ENCODE measurements at places on chromosomes 16 and 17. TPM values are rescaled to one million over a fixed set of nuclear protein-coding genes. Genes with fewer than 3 reads are reported as not detected.

- DNase-seq = peak; percentile 81
Measured at GRCh38 chr16:57372372-57373116, at the start of gene CX3CL1. CX3CL1 (plus strand) TSS chr16:57372490; CDS start chr16:57372569, 79 bp downstream.

DNA sequence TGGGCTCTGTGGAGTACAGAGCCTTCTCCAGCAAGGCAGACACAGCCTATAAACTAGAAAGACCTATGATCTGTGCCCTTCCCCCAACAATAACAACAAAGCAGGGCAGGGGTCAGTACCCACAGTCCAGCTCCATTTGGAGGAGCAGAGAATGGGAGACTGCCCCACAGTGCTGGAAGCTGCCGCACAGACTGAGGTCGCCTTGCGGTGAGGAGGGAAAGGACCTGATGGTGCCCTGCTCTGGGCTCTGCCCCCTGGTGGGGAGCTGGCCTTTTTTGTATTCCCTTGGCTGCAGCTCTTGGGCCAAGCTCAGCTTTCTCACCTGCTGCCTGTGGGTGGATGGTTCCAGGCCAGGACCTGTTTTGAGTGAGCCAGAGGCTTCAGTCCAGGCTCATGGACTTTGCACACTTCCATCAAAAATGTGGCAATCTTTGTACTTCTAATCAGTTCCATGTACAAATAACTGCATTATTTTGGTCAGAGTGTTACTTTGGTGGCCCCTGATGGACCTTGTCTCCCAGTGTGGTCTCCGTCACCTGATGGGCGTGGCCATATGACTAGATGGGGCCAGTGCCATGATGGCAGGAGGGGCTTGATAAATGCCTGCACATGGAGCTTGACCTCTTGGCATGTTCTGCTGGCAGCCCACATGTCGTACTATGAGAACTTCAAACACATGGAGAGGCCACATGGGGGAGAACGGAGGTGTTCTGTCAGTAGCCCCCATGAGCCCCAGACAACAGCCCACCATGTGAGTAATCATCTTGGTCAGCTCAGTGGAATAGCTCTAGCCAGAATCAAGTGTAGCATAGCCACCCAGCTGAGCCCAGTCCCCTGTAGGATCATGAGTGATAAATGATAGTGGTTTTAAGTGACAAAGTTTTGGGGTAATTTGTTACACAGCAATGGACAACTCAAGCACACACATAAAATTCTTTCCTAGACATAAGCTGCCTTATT is 24.2 kb downstream of the B9D1 start:
- DNase-seq = peak; percentile 87

DNA sequence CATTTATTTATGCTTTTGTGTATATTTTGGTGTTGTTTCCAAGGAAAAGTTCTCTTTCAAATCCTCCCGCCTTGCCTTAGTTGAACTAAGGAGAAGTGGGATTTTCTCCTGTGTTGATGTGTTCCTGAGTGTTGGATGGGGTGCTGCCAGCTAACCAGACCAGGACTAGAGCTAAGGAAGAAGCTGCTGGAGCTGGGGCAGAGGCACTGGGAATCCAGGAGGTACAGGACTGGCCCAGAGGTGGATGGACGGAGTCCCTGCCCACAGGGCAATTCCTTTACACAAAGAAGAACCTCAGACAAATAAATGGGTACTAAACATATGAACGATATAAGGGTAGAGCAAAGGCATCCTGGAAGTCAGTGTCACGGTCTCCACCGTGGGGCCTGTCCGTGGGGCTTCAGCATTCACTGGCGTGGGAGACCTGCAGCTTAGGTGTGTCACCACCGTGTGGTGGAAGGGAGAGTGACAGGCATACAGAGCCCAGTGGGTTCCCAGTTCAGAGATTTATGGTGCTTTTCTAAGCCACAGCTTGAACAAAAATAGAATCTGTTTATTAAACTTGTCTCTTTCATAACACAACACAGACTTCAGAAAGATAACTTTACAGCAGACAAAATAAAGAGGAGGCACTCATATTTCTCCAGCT is 270.7 kb downstream of the NTN1 start:
- DNase-seq = peak; percentile 60

- no peak for DNase-seq
Measured at GRCh38 chr16:4070936-4071335, 45.3 kb downstream of the ADCY9 start.

- no peak for DNase-seq
Measured at GRCh38 chr16:31351246-31351941, 3.6 kb upstream of the ITGAX start.

DNA sequence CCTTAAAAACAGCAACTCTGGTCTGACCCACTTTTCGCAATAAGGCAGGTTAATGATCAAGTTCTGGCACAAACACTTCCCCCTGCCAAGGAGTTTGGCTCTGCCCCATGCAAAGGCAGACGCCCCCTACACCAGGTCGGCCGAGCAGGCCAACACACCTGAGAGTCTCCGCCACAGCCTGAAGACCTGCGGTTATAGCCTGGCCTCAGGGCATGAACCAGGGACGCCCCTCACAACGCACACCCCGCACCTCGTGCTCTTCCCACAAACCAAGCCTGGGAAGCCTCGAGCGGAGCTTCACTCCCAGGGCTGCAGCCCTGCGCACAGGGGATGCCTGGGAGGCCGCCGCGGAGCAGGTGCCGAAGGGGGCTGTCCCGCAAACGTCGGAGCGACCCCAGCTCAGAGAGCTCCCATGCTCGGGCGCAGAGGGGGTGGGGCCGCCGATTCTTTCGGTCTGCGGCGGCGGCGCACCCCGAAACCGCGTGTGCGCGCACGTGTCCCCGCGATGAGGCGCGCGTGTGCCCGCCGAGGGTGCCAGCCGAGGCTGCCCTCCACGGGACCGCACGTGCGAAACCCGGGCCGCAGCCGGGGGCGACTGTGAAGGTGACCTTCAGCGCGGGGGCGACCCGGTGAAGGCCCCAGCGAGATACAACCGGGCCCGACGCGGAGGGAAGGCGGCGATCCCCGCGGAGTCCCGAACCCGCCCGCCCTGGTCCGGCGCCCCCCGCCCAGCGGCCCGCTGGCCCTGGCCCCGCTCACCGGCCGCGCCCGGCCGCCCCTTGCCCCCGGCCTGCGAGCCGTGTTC is 559 bp downstream of the CLUH start:
- DNase-seq = peak; percentile 68

DNA sequence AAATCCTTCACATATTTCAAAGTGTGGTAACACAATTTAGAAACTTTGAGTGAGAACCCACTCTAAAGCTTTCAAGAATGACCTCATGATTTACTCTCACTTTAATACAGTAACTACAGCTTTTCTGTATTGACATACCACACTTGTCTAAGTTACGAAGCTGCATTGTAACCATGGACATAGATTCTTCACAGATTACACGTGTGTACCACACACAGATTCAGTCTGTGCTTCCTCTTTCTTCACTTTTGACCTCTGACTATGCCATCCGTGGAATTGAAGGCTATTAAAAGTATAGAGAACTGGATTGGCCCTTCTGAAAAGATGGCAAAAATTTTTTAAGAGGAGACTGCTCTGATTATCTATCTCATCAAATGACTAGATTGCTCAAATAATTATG is 172.7 kb downstream of the TANC2 start:
- no peak for DNase-seq

- no peak for DNase-seq
Measured at GRCh38 chr16:48556913-48557351, 53.0 kb downstream of the N4BP1 start.

DNA sequence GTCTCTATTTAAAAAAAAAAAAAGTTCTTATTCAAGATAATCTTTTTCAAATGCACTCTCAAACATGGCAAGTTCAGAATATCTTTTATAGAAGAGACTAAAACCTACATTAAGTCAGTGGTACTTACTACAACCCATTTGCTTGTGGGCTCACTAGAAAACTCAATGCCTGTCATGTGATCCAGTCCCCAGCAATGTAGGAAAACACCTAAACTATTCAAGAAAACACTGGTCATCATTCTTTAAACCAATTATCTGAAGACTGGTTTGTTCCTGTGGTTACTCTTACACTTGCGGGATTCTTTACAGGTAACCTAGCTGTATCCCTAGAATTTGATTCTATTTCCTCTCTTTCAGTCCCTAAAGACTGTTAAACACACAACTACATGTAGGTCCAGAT is 19.6 kb downstream of the MED13 start:
- no peak for DNase-seq

DNA sequence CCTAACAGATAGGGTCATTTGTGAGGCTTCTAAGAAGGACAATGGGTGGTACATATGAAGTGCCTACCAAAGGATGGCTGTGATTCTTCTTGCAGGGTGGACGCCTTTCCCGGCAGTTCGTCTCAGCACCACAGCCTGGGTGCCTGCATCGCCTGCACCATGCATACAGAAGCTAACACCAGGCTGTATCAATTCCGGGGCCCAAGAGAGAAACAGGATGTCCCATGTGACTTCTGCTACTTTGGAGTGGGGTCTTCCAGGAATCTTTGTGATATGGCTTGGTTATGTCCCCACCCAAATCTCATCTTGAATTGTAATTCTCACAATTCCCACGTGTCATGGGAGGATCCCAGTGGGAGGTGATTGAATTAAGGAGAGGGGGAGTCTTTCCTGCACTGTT is 251.6 kb upstream of the TNRC6C start:
- DNase-seq = no peak

DNA sequence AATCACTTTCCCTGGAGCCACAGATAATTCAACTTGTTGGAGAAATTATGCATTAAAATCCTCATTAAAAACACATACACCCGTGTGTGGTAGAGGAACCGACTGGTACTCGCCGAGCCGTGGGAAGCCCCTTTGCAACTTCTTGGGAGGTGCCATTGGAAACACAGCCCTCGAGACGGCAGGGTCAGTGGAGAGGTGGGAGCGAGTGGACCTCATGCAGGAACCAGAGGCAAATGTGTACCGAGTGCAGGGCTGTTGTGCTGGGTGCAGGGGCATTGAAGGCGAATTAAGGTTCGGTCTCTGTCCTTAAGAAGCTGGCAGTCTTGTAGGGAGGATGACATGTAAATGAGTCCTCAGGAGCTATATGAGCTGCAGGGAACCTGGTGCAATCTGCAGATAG is 318.3 kb downstream of the CPPED1 start:
- DNase-seq = no peak

DNA sequence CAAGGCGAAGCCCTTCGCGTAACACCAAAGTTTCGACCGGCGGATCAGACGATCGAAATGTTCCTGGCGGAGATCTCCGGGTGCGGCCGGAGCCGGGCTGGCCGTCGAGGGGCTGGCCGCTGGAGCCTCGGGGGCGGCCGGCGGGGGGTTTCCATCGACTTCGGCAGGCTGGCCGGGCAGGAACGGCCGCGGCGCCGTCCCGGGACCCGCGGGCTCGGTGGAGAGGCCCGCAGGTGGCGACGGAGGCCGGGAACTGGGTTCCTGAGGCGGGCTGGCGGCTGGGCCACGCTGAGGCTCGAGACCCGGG is 1.1 kb downstream of the EPOP start:
- peak; percentile 57 for DNase-seq

- no peak for DNase-seq
Measured at GRCh38 chr17:79965806-79966205, 69.9 kb downstream of the TBC1D16 start.

DNA sequence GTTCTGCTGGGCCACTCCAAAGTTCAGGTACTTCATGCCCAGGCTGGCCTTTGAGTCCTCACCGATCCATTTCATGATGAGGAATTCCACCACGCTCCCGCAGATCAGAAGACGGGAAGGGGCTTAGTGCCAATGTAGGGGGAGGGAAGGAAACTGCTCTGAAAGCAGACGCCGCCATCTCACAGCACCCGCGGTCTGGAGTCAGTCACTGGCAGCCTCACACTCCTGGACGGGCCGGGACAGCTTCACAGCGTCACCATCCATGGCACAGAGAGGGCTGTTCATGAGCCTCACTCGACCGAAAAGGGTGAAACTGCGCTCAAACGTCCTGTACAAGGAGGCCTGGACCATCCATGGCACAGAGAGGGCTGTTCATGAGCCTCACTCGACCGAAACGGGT is 62.0 kb downstream of the RPH3AL start:
- no peak for DNase-seq

GRCh38 chr16:11985250-11985649 is 8.7 kb downstream of the SNX29 start:
- DNase-seq = no peak

DNA sequence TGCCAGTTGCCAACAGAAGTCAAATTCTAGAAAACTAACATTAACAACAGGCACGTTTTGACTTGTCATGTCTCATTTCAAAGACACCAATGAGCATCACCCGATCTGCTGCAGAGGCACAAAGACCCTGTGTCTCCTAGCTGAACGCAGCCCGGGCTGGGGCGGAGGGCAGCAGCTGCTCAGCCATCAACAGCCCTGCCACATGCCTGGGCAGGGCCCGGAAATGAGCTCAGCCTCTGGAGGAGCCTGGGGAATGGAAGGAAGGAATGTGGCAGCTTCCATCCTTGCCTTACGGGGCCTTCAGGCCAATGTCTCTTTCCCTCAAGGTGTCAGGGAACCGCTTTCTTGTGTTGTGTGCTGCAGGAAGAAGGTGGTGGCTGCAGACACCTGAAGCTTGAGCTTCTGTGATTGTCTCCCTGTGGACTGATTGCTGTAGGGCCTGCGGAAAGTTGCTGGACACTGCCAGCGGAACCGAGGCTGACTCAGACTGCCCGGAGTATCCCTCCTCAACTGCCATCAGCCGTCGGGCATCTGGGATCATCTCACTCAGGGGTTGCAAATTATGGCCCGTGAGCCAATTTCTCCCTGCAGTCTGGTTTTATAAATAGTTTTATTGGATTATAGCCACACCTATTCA is 7.3 kb downstream of the CDH13 start:
- DNase-seq = no peak

DNA sequence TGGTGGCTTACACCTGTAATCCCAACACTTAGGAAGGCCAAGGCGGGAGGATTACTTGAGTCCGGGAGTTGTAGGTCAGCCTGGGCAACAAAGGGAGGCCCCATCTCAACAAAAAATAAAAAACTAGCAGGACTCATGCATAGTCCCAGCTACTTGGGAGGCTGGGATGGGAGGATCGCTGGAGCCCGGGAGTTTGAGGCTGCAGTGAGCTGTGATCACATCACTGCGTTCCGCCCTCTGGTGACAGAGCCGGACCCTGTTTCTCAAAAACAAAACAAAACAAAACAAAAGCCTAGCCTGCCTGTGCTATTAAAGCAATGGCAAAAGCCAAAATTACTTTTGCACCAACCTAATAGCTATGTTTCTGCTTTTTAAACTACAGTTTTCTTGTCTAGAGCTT is 1.5 kb downstream of the FCSK start:
- no peak for DNase-seq

Gene TMEM88
- not detected for total RNA-seq

Gene SYNGR2
- 61.6 TPM for total RNA-seq

Gene FOXN1
- not detected for total RNA-seq

Gene KRTAP9-4
- total RNA-seq = not detected
